ENCODE measurements at places on chromosomes 2 and 18. TPM values are rescaled to one million over a fixed set of nuclear protein-coding genes. Genes with fewer than 3 reads are reported as not detected.

DNA sequence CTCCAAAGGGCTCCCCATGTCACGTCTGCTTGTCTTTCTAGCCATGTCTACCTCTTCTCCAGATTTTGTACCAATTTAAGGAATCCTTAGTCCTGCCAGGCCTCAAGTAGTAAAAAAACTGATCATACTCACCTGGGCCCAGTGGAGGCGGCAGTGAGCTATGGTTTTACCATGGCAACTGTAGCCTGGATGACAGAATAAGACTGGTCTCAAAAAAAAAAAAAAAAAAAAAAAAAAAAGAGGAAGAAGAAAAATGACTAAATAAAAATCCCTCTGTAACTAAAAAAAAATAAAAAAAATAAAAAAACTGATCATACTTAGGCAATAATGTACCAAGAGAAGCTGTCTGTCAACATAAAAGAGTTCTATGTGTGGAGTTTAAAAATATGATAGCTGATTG lies 221.6 kb downstream of the NR4A2 start:
- no peak for DNase-seq

- no peak for DNase-seq
These were observed 35.5 kb downstream of the SIGLEC15 start for GRCh38 chr18:45860971-45861370.

- no peak for DNase-seq
These were observed 687.4 kb upstream of the SYT4 start for GRCh38 chr18:43964666-43965065.

DNA sequence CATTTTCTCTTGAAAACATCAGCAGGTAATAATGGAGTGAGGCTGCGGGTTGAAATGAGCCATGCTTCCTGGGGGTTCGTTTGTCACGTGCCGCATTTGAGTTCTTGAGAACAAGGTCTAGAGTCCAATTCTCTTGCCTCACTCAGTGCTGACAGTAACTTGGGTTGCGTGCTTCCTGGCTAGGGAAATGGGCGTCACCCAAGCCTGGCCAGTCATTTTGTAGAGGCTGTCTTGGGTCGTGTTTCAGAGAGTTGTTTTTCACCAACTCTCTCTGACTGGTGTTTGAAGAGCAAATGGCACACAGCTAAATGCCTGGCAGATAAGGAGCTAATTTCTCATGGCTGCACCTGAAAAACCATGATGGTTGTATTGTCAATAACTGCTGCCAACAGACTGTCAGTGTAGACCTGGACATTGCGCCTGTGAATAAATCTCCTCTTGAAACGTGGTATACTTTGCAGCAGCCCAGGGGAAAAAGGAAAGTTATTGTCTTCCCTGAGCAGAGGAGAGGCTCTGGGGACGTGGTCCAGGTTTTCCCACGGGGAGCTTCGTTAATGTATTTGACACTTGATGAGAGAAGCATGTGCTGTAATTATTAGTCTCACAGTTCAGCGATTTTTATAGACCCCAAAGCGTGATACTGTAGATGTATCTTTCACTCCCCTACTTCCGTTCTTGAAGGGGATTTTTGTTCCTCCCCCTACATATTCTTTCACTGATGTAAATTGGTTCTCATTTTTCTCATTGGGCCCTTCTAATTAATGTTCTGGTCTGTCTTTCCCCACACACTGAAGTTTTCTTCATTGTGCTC lies 196.0 kb downstream of the FHOD3 start:
- DNase-seq = no peak

- no peak for DNase-seq
These were observed 154.1 kb upstream of the HS6ST1 start for GRCh38 chr2:128472789-128473174.

- DNase-seq = no peak
These were observed 240.5 kb downstream of the AGPS start for GRCh38 chr2:177633111-177633510.

Gene TUBA4B
- not detected for total RNA-seq

Gene DES
- total RNA-seq = not detected

Gene CWC22
- total RNA-seq = 16.3 TPM

DNA sequence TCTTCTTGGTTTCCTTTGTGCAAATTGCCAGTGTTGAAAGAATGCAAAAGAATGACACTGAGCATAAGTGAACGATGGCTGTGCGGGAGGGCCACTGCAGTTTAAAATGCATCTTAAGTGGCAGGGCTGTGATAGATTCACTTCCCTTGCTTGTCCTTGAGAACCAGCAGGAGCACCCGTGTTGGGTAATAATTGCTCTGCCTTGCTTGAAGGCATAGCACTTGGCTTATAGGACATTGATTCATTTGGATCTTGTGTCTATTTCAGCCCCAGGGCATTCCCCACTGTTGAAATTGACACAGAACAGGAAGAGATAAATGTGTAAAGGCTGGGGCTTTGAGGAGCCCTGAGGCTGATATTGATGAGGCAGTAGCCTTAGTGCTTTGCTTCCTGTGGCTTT lies 1003.7 kb upstream of the GYPC start:
- DNase-seq = no peak

Gene CBLN2
- total RNA-seq = 1.1 TPM

GRCh38 chr18:8116341-8117005 lies 492.8 kb upstream of the RAB12 start:
- no peak for DNase-seq

Gene AKAIN1
- total RNA-seq = not detected

- DNase-seq = no peak
These were observed 99.6 kb downstream of the ADD2 start for GRCh38 chr2:70668432-70668831.

DNA sequence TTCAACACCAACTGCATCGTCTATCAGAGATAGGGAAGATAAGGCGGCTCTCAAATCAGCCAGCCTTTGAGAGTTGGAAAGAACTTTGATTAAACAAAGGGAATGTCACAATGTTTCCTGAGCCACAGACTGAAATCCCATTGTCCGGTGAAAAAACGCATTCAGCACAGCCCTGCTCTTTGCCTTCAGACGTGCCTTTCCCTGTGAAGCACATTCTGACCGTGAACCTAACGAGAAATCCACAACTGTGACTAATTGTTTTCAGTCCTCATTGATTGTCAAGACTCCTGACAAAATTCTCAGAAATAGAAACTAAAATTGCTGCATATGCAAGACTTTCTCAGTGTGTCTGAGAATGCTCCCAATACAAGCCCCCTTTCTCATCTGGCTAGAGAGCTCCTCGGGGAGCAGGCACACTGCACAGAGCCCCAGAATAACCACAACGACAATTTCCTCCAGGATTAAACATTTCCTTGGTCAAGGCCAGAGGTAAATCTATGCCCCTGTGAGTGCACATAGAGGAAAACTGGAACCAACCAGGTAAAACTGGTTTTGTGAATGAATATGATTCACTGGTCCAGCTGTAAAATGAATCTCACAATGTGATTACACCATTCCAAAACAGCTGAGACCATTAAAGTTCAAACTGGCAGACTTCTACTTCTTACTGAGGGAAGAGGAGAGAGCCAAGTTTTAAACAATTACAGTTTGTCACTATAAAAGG lies 561.9 kb upstream of the ID2 start:
- DNase-seq = no peak

Gene DHRS9
- 0.40 TPM for total RNA-seq

DNA sequence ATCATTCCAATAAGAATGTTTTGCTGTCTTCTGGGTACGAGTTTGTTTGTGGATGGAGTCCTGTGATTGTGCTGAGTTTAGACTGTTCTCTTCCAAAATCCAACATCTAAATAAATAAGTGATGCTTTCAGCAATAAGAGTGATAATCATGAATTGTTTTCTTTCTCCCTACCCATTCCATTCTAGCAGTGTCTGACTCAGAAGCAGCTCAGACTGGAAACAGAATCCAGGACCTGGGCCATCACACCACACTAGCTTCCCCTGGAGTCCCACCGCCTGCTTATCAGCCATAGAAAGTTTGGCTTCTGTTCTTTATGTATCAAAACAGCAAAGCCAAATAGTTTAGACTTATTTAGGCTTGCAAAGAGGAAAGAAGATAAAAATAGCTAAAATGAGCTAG lies 76.4 kb upstream of the CNGA3 start:
- DNase-seq = no peak

DNA sequence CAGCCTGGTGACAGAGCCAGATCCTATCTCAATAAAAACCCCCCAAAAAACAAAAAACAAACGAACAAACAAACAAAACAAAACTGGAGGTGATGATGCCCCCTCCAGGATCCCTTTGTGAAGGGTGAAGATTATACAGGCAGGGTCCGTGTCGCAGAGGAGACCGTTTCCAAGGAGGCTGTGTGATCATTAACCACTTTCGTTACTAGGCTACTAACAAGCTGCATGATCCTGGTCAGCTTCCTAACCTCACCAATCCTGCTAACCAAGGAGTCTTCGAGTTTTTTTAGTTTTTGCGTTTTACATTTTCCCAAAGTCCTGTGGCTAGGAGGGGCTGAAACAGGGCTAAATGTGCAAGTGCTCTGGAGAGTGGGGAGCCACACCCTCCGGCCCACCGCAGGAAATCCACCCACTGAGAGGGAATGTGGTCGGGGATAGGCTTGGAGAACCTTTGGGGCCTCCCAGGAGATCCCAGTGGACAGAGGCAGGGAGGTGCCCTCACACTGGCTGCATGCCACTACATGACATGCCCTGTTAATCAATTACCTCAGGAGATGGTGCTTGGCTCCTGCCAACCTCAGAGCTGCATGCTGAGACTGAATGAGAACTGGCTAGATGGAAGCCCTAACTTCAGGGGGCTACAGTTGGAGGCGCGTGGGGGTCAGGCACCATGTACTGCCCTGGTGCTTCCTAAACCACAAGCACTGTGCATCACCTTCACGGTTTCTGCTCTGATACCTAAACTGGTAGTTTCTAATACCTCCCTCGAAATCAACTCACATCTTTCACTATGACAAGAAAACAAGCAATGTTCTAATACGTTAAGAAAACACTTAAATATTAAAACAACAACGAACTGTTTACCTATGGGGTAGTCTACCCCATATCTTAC lies 67.5 kb upstream of the RGPD5 start:
- DNase-seq = no peak

GRCh38 chr18:77207540-77207939 lies 42.1 kb upstream of the GALR1 start:
- no peak for DNase-seq

Gene RND3
- total RNA-seq = 76.4 TPM

- DNase-seq = no peak
These were observed 102.6 kb upstream of the GLI2 start for GRCh38 chr2:120632796-120633646.

DNA sequence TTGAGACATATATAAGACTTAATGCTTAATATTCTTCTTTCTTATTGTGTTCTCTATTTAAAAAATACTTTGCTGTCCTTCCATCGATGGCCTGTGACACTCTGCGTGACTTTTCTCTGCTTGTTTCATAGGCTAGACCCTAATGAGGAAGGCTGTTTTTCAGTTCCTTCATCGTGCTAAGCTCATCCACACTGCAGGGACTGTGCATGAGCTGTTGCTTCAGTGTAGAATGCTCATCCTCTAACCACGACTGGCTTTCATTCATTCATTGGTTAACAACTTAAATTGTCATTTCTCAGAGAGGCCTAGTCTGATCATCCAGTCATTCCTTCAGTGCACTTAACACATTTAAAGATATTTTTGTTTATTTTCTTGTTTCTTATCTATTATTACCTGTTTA lies 134.4 kb downstream of the CCDC85A start:
- no peak for DNase-seq

Gene UNC50
- total RNA-seq = 41.6 TPM

Gene DAPL1
- total RNA-seq = not detected

Gene CRYGA
- total RNA-seq = not detected

GRCh38 chr2:27078267-27079194 lies at the start of gene EMILIN1:
Gene EMILIN1 (plus strand): TSS chr2:27078615. CDS start chr2:27079066, 451 bp downstream.
- no peak for DNase-seq

DNA sequence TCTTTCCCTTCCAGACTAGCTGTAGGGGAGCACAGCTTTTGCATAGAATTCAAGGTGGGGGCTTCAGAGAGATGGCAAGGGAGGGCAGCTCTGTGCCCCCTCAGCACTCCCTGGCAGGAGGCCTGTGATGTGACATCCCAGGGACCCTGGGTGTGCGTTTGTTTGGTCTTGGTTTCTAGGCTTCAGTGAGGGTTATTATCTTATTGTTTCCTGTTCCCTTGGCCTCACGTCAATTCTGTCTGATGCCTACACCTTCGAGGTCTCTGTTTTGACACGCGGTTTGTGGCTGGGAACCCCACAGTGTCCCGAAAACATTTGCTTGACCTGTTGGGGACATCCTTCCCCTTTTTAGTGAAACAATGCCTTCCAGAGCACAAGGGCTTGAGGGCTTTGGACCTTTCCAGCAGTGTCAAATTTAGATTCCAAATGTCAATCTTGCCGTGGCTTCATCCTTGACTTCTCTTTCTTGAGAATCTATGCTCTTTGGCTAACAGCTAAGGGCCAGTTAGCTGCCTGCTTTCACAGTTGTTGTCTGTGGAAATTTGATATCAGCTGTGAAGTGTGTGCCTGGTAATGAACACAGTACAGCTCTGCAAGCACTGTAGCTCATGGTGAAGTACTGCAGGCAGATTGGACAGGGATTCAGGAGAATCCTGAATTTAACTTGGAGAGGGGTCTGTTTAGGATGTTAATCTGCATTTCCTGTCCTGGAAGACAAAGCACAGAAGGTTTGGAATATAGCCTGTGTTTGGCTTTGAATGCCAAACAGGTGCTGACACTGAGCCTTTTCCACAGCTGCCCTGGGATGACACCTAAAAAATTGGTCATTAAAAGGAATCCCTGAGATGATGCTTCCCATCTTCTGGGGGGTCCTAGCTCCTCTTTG lies 108.2 kb upstream of the CXCR4 start:
- no peak for DNase-seq

DNA sequence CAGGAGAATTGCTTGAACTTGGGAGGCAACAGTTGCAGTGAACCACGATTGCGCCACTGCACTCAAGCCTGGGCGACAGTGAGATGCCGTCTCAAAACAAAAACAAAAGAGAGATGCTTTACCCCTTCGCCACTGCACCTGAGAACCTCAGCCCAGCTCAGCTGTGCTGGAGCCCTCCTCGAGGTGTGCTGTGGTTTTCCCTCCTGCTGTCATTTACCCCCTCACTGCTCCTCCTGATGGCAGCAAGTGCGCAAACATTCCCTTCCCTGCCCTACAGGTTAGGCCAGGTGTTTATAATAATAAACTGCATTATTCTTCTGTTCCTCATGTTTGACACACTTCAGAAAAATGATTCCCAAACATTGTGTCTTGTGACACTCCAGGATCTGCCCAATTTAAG lies 8.4 kb downstream of the FBXO36 start:
- DNase-seq = no peak

DNA sequence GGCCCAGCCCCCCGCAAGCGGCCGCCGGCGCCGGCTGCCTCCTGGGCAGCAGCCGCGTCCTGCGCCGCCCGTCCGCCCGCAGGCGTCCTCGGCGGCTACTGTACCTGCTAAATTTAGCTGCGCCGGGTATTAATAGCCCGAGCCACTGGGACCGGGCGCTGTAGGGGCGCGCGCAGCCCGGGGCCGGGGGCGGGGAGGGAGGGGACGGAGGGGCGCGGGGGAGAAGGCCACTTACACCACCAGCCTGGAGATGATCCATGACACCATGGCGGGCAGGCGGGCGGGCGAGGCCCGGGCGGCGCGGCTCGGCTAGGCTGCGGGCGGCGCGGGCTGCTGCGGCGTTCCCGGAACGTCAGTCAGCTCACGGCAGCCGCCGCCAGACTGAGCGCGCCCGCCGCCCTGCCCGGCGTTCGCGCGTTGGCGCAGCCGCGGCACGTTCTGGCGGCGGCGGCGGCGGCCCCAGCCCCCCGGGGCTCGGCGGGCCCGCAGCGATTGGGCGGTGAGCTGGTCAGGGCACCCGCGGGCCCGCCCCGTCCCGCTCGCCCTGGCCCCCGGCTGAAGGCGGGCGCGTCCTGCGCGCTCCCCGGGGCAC lies at the start of gene REEP1:
Gene REEP1 (minus strand): TSS at position 383 of the 592 bp plus-strand sequence. CDS start 116 bp downstream, at position 267.
- no peak for DNase-seq

All from pulmonary artery endothelial cell (primary cell).